HuH-7.5 (cell line): ENCODE measurements at places on chromosomes 12 and 14.

DNA sequence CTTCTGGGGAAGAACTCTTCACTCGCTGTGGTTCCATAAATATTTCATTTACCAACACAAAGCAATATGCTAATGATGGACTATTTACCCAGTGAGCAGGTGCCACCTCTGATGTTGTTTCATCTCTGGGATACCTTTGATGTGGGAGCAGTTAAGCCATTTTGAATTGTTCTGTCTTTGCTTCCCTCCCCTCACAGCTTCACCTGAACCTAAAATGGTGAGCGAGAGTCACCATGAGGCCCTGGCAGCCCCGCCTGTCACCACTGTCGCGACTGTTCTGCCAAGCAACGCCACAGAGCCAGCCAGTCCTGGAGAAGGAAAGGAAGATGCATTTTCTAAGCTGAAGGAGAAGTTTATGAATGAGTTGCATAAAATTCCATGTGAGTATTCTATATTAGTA is 352.7 kb downstream of the SYT1 start:
- no peak for DNase-seq

GRCh38 chr14:70097576-70098249 is 91.0 kb downstream of the SLC8A3 start:
- DNase-seq, result no peak

DNA sequence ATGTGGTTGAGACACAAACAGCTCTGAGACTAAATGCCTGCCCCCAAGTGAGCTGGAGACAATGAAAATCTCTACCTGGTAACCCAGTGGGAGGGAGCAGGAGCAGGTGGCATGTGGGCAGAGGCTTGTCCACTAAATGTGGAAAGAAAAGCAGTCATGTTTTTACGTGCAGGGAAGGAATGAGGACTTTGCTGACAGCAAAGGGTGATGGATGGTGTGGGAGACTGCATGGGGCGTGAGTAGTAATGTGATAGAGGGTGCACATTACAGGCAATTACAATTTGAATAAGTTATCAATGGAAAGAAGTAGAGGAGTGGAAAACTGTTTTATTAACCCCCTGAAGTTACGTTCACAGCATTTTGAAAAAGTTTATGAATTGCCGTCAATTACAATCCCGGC is 176.6 kb downstream of the NRXN3 start:
- no peak for DNase-seq

- DNase-seq, result no peak
These were observed 49.9 kb downstream of the TESC start for GRCh38 chr12:117049295-117049694.

DNA sequence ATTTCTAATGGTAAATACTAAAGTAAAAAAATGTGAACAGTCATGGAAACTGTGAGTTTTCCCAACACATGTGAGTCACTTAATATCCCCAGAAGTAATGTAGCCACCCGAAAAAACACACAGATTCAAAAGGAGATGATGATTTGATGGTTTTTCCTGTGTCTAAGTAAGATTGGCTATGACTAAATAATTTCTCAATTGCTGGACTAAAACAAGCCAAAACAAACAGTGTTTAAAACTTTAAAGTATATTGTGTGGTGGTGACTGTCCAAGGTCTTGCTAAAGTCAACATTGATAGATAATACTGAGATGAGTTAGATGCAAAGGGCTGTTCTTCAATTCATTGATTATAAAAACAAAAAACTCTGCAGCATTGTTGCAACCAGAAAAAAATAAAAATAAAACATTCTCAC is 89.6 kb upstream of the SOX5 start:
- DNase-seq, result peak; percentile 10

GRCh38 chr14:52020866-52021717 is 31.7 kb downstream of the RTRAF start:
- no peak for DNase-seq

DNA sequence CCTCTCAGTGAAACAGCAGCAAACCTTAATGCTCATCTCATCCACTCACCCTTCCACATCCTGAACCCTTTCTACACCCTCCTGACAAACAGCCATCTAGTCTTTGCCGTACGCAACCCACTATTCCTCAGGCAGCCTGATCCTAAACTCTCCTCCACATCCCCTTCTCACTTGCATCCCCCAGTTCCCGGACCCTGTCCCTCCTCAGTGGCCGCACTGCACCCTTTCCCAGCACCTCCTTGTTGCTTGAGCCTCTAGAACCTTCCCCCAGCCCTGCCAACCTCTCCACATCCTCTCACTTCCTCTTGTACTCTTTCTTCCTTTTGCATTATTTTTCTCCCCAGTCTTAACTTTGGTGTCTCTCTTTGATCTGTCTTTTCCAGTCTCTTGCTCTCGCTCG is 42.9 kb downstream of the IQSEC3 start:
- DNase-seq, result no peak

DNA sequence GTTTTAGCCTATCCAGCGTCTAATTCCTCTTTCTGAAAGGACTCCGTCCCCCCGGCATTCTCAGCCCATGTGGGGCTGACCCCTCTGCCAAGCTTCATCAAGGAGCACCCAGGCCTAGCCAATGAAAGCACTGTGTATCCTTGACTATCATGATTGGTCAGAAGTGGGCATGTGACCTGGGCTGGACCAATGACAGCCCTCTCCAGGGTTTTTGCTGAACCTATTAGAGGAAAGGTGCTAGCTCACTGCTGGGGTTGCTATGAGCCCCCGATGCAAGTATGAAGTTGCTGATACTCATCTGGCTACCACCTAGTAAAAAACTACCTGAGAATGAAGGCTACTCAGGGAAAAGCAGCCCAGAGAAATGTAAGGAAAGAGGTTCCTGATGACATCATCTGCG is 68.1 kb downstream of the LRRC74A start:
- no peak for DNase-seq

DNA sequence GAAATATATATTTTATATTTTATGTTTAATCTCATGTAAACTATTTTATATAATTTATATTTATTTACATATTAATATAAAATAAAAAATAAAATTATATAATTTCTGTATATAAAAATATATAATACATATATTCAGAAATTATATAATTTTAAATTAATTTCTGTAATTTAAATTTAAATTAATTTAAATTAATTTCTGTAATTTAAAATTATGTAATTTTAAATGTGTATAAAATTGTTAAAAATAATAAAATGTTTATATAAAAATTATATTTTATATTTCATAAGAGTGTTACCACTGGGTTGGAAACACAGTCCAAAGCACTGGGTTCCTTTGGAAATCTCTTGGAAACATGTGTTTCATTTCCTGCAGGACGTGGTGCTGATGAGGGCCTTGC is 94.6 kb downstream of the DNAH10 start:
- DNase-seq, result no peak
